ENCODE measurements at places on chromosomes 3 and 15. TPM values are rescaled to one million over a fixed set of nuclear protein-coding genes. Genes with fewer than 3 reads are reported as not detected.

Gene DZIP1L
- total RNA-seq, result 3.8 TPM

DNA sequence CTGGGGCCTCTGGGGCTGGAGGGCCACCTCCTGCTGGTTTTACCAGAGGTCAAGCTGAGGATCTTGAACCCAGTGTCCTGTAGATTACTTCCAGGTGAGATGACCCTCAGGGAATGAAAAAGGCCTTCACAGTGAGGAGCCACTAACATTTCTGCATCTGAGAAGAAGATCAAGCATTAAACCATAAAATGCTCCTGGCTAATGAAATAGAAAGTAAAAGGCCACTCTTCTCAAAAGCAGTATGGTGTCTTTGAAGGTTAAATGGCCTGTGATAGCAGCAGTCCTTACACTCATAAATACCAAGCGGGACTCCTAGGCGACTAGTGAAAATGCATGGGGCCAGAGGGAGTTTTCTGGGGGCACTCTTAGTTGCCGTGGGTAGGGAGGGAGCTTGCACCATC lies 47.0 kb upstream of the RGMA start:
- no peak for DNase-seq

GRCh38 chr15:94777037-94777436 lies 545.7 kb downstream of the MCTP2 start:
- no peak for DNase-seq

Gene CAPN3
- 3.4 TPM for total RNA-seq

GRCh38 chr15:75928680-75929608 lies 25.3 kb downstream of the FBXO22 start:
- no peak for DNase-seq

DNA sequence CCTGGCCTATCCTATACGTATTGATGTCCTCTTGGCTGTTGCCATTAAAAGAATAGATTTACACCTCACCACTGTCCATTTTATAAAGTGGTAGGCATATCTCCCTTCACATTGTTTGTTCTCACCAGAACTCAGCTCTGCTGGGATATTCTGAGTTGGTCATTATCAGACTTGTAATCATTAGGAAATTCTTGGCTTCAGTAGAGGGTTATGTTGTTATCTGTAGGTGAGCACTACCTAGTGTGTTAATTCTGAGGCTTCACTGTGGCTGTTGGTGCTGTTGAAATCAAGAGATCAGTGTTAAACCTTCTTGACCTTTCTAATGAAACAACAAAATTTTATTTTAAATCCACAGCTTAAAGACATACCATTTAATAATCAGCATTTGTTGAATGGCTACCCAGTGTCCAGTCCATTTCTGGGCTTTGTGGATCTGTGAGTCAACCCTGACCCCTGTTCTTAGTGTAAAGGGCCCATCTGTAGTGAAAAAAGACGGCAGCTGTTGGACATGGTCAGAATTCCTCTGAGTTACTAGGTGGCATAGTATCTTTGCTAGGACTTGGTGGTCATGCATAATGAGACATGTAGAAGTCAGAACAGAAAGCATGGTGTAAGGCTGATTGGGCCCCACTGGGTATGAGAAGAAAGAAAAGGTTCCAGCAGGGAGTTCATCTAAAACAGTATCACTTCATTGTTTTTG lies 32.9 kb upstream of the P4HTM start:
- DNase-seq, result no peak

Gene RARRES1
- total RNA-seq, result 22.3 TPM

DNA sequence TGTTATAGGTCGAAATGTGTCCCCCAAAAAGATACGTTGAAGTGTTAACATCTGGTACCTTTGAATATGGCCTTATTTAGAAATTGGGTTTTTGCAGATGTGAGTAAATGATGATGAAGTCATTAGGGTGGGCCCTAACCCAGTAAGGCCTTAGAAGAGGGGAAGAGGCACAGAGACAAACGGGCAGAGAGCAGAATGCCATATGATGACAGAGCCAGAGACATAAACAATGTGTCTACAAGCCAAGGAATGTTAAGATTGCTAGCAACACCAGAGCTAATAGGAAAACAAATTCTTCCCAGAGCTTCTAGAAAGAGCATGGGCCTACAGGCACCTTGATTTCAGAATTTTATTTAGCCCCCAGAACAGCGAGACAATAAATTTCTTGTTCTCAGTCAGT lies 693.1 kb upstream of the NECTIN3 start:
- DNase-seq, result no peak

DNA sequence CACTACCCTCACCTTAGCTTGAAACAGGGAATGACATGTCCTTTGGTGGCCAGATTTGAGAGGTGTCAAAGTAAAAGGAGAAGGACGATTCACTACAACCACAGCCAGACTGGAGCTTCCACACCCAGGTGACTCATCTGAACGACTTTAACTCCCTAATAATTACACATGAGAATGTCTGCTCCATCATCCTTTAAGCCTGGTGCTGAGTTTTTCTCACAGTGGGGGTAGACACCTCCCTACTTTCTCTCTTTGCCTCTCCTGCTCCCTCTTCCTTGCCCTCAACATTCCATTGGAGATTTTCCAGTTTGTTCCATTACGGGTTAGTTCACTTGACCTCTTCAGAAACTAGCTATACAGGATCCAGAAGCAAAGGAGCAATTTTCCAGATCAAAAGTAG lies 154.3 kb upstream of the BHLHE40 start:
- no peak for DNase-seq

Gene ITIH1
- total RNA-seq, result not detected

Gene SAXO2
- 2.2 TPM for total RNA-seq

GRCh38 chr15:68354923-68355322 lies 77.0 kb downstream of the ITGA11 start:
- DNase-seq, result no peak

DNA sequence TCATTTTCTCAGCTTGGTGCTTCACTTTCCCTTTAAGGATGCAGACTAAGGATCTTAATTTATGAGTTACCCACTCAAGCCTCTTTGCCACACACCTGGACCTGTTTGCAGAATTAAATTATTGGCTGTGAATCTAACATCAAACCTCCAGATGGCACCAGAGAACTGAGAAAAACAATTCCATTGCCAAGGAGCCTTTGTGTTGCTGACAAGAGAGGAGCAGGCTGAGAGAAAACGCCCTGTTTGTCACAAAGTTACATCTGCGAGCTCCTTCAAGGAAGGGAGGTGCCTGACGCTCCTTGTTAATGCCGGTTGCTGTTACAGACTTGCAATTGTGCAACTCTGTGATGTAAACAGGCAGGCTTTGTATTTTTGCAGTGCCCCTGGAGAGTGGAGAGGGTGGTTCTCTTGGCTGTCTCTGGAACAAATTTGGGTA lies 36.3 kb upstream of the TMC3 start:
- DNase-seq, result peak; percentile 65

GRCh38 chr3:123791417-123791816 lies 92.7 kb downstream of the MYLK start:
- DNase-seq, result no peak

Gene DALRD3
- 9.0 TPM for total RNA-seq

Gene BFSP2
- total RNA-seq, result not detected

GRCh38 chr15:87910301-87910700 lies 346.2 kb downstream of the NTRK3 start:
- no peak for DNase-seq

GRCh38 chr3:162489853-162490252 lies 993.2 kb downstream of the OTOL1 start:
- no peak for DNase-seq

- no peak for DNase-seq
These were observed 8.5 kb upstream of the FANCD2 start for GRCh38 chr3:10017636-10018292.

- DNase-seq, result no peak
These were observed 269.9 kb upstream of the WNT5A start for GRCh38 chr3:55756976-55757375.

DNA sequence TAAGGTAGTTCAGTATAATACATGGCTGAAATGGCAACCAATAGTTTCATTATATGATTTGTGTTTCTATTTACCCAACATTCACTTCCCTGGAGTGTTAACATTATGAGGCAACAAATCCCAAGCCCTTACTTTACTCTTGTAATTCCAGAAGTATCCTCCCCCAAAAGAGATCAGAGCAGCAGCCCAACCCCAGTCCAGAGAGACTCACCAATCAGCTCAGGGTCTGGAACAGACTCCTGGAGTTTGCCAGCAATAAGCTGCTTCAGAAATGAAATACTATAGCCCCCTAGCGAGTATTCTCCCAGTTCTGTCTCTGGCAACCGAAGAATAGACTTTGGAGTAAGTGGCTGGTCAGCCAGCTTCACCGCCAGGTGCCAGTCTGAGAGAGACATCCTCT lies 2.5 kb downstream of the UBL7 start:
- no peak for DNase-seq

DNA sequence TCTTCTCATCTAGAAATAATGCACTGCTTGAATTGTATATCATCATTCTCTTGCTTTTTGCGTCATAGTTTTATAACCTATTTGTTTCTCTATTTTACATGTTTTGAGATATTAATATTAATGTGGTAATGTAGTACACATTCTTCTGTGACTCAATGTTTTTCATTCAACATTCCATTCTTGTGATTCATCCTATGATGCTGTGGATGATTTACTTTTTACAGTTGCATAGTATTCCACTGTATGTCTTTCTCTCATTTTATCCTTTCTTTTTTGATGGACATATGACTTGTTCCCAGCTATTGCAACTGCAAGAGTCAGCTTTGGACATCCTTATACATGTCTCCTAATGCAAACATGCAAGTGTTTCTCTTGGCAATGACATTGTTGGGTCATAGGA lies 20.6 kb upstream of the VEPH1 start:
- no peak for DNase-seq

DNA sequence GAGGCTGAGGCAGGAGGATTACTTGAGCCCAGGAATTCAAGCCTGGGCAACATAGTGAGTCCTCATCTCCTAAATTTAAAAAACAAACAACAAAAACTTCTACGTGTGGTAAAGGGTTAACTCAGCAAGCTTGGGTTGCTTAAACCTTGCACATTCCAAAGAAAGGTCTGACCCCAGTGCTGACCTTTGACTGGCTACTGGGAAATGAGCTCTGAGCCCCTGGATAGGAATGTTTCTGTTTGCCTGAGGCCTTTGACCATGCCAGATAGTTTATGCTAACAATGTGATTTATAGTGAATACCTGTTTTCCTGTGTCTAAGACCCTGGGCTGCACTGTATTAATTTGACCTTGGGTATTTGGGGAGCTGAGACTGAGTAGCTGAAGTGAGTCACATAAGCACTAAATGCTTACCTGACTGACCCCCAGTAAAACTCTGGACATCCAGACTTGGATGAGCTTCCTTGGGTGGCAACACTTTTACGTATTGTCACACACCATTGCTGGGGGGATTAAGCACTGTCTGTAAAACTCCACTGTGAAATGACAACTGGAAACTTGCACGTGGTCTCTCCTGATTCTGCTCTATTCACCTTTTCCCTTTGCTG lies 20.7 kb downstream of the TCAIM start:
- no peak for DNase-seq

Gene SERPINI1
- 4.6 TPM for total RNA-seq

Gene MUC13
- not detected for total RNA-seq

Gene MYD88
- total RNA-seq, result 8.8 TPM

Gene CSPG5
- 0.35 TPM for total RNA-seq

DNA sequence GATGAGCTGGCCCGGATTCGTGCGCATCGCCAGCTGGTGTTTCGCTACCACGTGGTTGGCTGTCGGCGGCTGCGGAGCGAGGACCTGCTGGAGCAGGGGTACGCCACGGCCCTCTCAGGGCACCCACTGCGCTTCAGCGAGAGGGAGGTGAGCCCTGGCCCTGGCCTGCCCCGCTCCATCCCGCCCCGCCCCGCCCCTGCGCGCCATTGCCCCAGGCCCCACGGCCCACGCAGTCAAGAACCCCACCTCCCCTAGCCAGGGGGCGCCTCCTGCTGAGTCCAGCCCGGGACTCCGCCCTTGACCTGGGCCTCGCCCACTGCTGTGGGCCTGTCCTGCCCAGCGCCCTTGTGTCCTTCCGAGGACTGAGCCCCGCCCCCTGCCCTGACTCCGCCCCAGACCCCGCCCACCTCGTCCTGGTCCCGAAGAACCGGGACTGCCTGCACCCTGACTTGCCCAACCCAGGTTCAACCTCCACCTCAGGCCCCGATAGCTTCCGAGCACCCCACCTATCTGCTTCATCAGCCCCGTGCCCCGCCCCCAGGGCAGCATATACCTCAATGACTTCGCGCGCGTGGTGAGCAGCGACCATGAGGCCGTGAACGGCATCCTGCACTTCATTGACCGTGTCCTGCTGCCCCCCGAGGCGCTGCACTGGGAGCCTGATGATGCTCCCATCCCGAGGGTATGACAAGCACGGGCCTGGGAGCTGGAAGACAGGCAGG lies 14.8 kb downstream of the NT5DC2 start:
- peak; percentile 67 for DNase-seq

- DNase-seq, result no peak
These were observed 105.7 kb downstream of the DPH6 start for GRCh38 chr15:35440265-35440664.

DNA sequence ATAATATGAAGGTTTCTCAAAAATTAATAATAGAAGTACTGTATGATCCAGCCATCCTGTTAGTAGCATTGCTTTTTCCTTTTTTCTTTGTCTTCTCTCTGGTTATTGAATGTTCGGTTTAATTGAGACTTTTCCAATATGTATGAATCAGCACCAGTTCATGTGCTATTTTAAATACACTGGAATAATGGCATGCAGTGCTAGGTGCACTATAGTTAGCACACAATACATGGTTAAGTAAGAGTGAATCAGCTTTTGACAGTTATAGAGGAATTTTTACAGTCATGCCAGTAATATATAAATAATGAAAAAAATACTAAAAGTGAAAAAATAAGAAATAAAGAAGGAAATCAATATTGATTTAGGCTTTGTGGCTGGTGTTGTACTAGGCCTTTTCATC lies 113.8 kb upstream of the STRIT1 start:
- no peak for DNase-seq

Gene LRRC31
- not detected for total RNA-seq

DNA sequence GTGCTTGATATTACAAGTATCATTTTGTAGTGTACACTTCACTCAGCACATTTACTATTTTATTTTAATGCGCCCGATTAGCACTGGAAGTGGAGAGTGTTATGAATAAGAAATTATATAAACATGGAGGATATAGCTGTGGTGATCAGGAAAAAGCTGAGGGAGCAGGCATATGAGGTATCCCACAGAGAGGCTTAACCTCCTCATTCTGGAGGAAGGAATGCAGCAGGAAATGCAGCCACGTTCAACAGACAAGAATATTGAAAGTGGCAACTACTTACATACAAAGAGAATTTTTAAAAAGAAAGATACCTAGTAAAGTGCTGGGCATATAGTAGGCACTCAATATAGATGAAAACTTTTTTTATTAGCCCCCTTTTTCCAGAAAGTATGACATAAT lies 166.0 kb upstream of the SATB1 start:
- DNase-seq, result no peak
